Tibial nerve (tissue), 4 donors: ENCODE measurements at places on chromosomes 3 and 15. TPM values are rescaled to one million over a fixed set of nuclear protein-coding genes. Genes with fewer than 3 reads are reported as not detected.

DNA sequence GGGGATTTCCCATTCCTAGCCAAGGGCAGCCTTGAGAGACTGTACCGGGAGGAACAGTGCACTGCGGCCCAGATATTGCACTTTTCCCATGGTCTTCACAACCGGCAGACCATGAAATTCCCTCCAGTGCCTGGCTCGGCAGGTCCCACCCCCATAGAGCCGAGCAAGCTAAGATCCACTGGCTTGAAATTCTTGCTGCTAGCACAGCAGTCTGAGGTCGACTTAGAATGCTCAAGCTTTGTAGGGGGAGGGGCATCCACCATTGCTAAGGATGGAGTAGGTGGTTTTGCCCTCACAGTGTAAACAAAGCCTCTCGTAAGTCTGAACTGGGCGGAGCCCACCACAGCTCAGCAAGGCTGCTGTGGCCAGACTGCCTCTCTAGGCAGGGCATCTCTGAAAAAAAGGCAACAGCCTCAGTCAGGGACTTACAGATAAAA is 156.3 kb downstream of the FRMD5 start:
- DNase-seq = no peak

GRCh38 chr3:177516158-177517011 is 319.1 kb upstream of the TBL1XR1 start:
- DNase-seq = no peak

DNA sequence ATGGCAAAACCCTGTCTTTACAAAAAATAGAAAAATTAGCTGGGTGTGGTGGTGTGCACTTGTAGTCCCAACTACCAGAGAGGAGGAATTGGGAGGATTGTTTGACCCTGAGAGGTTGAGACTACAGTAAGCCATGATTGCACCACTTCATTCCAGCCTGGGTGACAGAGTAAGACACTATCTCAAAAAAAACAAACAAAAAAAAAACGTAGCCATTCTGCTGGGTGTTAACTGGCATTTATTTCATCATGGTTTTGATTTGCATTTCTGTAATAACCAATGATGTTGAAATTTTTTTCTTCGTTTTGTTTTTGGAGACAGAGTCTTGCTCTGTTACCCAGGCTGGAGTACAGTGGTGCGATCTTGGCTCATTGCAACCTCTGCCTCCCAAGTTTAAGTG is 63.3 kb downstream of the RPLP1 start:
- DNase-seq = no peak

- no peak for DNase-seq
These were observed 45.9 kb upstream of the SLC22A13 start for GRCh38 chr3:38219609-38220197.

- DNase-seq = peak; percentile 72
These were observed at the start of gene MESP2 for GRCh38 chr15:89776274-89777072. TSS of gene MESP2 (plus strand) at chr15:89776332. CDS start at chr15:89776358, 26 bp downstream.

- no peak for DNase-seq
These were observed 21.2 kb downstream of the CDCP1 start for GRCh38 chr3:45124956-45125355.

DNA sequence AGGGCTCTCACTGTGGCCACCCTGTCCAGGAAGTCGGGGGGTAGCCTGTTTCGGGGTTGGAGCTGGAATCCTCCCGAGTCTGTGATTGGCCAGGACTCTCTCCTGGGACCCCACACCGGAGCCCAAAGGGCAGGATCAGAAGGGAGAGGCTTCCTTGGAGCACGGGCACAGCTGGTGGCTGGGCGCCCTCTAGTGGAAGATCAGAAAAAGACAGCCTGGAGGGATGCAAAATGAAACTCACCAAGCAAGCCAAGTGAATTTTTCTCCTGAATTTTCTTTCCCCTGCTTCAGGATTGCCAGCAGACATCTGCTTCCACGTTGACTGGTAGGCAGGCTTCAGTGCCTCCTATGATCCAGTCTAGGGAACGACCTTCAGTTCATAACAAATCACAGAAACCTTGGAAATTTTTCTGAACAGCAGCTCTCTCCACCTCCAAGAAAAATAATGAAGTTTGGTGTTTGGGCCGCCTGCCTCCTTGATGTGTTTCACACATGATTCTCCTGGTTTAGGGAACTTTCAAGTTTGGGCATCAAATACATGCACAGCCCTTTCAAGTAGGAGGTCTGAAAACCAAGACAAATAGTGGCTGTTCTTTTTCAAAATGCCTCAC is 224.6 kb downstream of the VPS13C start:
- DNase-seq = peak; percentile 81

GRCh38 chr15:74193299-74193718 is 9.3 kb downstream of the STRA6 start:
- no peak for DNase-seq

GRCh38 chr15:43966646-43967045 is 139.8 kb downstream of the WDR76 start:
- no peak for DNase-seq

DNA sequence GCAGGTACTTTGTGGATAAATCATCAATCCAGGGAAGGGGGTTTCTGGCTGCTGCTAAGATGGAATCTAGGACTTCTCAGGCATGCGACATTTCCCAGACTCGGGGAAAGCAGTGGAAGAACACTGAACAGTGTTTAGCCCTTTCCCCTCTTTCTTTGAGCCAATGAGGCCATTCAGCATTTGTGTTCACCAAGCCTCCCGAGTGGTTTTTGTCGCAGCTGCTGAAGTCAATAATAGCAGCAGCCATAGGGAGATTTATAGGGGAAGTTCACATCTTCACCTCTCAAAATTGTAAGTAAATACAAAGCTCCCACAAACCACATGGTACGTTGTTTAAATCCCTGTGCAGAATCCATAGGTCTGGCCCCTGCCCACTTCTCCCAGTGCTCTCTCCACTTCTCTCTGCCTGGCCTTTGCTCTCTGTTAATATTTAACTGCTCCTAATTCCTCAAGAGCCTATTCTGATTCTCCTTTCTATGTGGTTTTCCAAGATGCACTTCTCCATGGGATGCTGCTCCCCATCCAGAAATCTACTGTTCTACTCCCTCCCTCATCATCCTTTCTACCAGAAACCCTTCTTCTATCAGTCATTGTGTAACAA is 230.7 kb downstream of the SHQ1 start:
- DNase-seq = no peak

GRCh38 chr15:32851572-32851971 is 133.8 kb downstream of the GREM1 start:
- no peak for DNase-seq

DNA sequence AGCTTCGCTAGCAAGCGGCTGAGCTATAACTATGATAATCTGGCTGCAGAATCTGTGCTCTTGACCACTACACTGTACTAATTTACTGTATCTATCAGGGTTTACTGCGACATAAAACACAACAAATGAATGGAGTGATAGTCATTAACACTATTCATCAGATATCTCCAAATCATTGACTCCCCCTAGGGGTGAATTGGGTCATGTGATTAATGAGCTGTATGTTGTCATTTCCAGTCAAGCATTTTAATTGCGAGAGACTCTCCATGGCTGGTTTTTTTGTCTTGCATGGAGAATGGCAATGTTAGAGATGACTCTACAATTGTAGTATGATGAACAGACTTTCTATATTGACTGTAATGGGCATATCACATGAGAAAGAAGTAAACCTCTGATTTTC is 10.5 kb upstream of the TM4SF18 start:
- DNase-seq = no peak

- no peak for DNase-seq
These were observed 25.7 kb downstream of the LIPC start for GRCh38 chr15:58457466-58457965.

DNA sequence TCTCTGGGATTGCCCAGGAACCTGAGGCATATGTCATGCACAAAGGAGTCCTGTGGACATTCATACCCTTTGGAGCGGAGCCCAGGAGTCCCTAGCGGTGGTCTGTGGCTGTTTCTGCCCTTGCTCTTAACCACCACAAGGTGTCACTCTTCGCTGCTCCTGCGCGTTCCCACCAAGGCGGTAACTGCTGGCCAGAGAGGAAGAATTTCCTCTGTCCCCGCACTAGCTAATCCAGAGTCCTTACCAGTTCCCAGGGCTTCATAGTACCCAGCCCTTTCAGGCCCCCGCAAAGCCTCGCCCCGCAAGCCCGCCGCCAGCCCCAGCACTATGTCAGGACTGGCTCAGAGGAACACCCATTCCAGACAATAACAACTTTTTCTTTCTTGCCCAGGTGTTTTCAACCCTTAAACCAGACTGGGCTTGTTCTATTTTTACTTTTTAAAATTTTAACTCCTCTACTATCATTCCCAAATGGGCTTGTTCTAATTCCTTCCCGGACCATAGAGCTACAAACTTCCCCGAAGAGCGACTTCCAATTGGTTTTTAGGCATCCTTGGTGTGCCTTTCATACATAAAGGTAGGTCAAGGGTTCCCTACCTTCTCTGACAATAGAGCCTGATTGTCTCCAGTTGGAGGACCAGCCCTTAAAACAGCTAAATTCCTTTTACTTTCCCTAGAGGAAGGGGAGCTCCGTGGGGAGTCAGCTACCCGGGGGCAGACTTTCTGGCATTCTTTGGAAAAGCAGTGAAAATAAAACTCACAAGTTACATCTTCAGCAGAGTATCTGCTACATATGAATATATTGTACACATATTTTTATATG is 31.8 kb upstream of the ZNF774 start:
- peak; percentile 63 for DNase-seq

- DNase-seq = no peak
These were observed 9.2 kb upstream of the ACAN start for GRCh38 chr15:88794001-88794400.

DNA sequence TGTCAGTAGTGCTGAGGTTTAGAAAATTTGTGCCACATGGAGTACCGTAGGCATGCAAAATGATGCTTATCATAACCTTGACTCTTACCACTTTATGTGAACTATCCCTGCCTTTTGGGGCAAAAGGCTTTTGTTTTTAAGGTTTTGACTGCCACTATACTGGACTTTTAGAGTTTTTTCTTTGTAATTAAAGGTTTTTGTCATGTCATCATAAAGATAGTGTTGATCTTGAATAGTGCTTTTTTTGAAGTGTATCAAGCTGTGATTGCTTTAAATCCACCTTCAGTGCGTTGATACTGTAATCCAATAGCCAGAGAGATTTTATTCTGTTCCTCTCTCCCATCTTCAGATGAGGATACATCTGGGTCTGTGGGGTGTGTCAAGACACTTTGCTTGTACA is 172.9 kb downstream of the ITPR1 start:
- no peak for DNase-seq

- no peak for DNase-seq
These were observed 101.2 kb upstream of the MEX3B start for GRCh38 chr15:82146990-82147461.

DNA sequence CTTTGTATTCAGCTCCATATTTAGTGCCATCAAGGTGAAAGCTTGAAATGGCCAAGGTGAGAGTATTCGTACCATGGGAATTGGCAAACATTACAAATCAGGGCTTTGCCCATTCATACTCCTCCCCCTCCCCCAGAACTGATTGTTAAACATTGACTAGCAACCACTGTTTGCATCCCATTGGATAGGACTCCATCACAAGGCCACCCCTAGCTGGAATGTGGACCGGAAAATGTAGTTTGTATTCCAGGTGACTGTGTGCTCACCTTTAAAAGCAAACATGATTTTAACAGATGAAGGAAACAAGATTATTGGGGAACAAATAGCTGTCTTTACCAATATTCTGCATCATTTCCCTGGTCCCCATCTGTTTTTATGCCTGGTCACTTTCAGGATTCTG is 14.1 kb downstream of the ST3GAL6 start:
- no peak for DNase-seq

- DNase-seq = no peak
These were observed 63.8 kb downstream of the FRMD4B start for GRCh38 chr3:69322158-69322509.

GRCh38 chr3:39900462-39901002 is 91.1 kb downstream of the MYRIP start:
- DNase-seq = no peak

DNA sequence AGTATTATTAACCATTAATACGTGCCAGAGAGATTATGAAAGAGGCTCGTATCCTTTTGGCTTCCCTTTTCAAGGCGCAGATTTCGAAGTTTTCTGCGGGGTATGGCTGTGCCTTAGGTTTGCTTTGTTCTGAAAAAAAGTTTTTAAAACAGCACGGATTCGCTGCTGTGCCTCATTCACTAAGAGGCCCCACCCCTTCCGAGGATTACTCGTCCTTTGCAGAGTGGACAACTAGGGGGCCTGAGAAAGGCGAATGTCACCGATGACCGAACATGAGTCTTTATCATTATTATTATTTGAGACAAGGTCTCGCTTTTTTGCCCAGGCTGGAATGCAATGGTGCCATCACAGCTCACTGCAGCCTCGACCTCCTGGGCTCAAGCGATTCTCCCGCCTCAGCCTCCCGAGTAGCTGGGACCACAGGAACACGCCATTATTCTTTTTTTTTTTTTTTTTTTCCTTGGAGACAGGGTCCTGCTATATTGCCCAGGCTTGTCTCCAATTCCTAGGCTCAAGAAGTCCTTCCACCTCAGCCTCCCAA is 684 bp upstream of the RPS27L start:
- peak; percentile 65 for DNase-seq

- DNase-seq = no peak
These were observed 1.5 kb downstream of the TRPC1 start for GRCh38 chr3:142725357-142725739.

GRCh38 chr15:76147906-76148570 is 88.3 kb downstream of the TMEM266 start:
- DNase-seq = peak; percentile 53

DNA sequence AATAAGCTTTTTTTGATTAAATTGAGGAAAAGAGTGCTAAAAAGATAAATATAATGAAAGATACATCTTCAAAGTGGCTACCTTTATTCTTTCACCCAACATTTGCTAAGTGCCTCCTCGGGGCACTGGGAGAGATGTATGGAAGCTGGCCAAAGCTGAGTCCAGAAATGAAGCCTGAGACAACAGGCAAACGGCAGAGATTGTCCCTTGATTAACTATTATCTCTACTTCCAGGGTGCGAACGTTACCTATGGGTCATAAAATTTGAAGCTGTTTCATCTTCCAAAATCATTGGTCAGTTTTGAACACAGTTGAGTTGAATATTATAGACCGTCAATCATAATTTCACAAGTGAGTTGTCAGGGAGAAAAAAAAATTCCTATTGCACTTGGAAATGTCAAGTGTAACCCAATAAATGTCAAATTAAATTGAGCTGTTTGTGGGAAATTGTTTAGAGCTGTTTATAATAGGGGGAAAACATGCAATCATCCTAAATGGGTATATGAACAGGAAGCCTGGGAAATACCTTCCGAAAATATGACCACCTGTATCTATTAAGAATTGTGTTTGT is 73.9 kb downstream of the SUCLG2 start:
- no peak for DNase-seq

DNA sequence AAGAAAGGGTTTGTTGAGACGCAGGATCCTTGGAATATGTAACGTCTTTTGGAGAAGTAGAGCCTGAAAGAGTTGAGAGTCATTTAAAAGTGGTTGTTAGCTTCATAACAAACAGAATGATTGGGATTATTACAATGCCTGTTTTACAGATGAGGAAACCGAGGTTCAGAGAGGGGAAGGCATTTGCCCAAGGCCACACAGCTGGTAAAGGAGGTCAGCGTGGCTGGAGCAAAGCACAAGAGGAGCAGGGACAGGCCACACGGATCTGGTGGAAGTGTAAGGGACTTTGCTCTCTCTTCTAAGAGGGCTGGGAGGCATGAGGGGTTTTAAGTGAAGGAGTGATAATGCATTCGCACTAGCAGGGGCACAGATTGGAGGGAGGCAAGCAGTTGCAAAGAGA is 6.2 kb upstream of the OXTR start:
- no peak for DNase-seq

Gene TEX55
- total RNA-seq = not detected

Gene MAGI1
- 52.8 TPM for total RNA-seq

Gene SPTBN5
- total RNA-seq = 16.5 TPM

Gene TRIM71
- 0.59 TPM for total RNA-seq

Gene MDFIC2
- not detected for total RNA-seq

Gene C3orf49
- not detected for total RNA-seq

Gene CPLX3
- not detected for total RNA-seq

Gene GATM
- total RNA-seq = 372 TPM

Gene WDR48
- 36.4 TPM for total RNA-seq

Gene SLC9A9
- 10.4 TPM for total RNA-seq
